Vagina (tissue), 2 donors: ENCODE measurements at places on chromosomes 7 and 10.

GRCh38 chr7:31044529-31044928 lies 7.6 kb upstream of the ADCYAP1R1 start:
- no peaks in the 10 kb centered on the region for H3K27me3 ChIP-seq
- no peaks in the 10 kb centered on the region for H3K36me3 ChIP-seq
- H3K4me3 ChIP-seq, result no peak overlapping the region
- peaks cover 7% of the 10 kb centered on the region for H3K4me1 ChIP-seq

- no peak for DNase-seq
- H3K27me3 ChIP-seq, result no peaks in the 10 kb centered on the region
- no peak overlapping the region for H3K27ac ChIP-seq
- no peaks in the 10 kb centered on the region for H3K4me1 ChIP-seq
- H3K4me3 ChIP-seq, result no peak overlapping the region
These were observed 31.0 kb downstream of the SBDS start for GRCh38 chr7:66964411-66964810.

- H3K4me1 ChIP-seq, result no peaks in the 10 kb centered on the region
- no peak for DNase-seq
- no peak overlapping the region for H3K4me3 ChIP-seq
- no peaks in the 10 kb centered on the region for H3K27me3 ChIP-seq
These were observed 440.6 kb upstream of the LRRN3 start for GRCh38 chr7:110650328-110650727.

- no peaks in the 10 kb centered on the region for H3K36me3 ChIP-seq
- no peak for DNase-seq
- no peaks in the 10 kb centered on the region for H3K27me3 ChIP-seq
- H3K4me3 ChIP-seq, result no peak overlapping the region
- no peak overlapping the region for H3K27ac ChIP-seq
These were observed 45.3 kb downstream of the DGKI start for GRCh38 chr7:137801491-137801890.

DNA sequence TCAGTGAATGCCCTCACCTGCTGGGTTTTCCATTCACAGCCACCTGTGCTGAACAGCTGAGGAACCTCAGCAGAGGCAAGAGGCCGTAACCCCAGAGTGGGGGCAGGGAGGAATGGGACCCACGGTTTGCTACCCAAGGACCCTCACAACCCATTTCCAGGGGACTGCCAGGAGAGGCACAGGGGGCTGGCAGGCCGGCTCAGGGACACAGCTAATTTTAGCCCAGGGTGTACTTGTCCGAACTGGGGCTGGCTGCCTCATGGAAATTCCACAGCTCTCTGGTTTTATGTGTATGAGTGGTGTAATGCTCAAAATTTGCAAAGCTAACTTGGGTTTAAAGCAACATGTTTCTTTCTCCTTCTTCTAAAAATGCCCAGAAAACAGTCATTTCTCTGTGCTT lies 42.2 kb downstream of the MINDY4 start:
- peak overlapping the region; percentile 79 for H3K27ac ChIP-seq
- peaks cover 36% of the 10 kb centered on the region for H3K4me1 ChIP-seq
- no peak for DNase-seq
- no peaks in the 10 kb centered on the region for H3K27me3 ChIP-seq
- no peaks in the 10 kb centered on the region for H3K36me3 ChIP-seq
- H3K4me3 ChIP-seq, result no peak overlapping the region

GRCh38 chr7:73519867-73520672 lies 2.0 kb downstream of the BAZ1B start:
- H3K4me1 ChIP-seq, result peaks cover 49% of the 10 kb centered on the region
- peak overlapping the region; percentile 90 for H3K27ac ChIP-seq
- H3K4me3 ChIP-seq, result peak overlapping the region; percentile 66
- H3K27me3 ChIP-seq, result no peaks in the 10 kb centered on the region

DNA sequence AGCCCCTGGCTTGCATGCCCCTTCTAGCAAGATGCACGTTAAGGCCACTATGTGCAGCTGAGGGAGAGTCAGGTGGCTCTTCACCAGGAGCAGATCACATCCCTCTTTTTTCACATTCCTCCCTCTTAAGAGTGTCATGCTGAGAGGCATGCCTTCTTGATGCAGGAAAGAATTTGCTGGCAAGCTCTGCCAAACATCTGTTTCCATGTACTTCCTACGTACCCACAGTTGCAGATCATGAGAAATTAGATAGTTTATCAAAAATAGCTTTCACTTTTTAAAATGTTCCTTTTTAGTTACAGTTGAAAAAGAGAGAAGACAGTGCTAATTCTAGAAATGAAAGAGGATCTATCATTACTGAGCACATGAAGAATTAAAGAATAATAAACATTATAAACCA lies 79.7 kb upstream of the ZNF722 start:
- H3K27ac ChIP-seq, result no peak overlapping the region
- no peaks in the 10 kb centered on the region for H3K27me3 ChIP-seq
- H3K4me3 ChIP-seq, result no peak overlapping the region
- no peaks in the 10 kb centered on the region for H3K4me1 ChIP-seq
- H3K36me3 ChIP-seq, result no peaks in the 10 kb centered on the region

DNA sequence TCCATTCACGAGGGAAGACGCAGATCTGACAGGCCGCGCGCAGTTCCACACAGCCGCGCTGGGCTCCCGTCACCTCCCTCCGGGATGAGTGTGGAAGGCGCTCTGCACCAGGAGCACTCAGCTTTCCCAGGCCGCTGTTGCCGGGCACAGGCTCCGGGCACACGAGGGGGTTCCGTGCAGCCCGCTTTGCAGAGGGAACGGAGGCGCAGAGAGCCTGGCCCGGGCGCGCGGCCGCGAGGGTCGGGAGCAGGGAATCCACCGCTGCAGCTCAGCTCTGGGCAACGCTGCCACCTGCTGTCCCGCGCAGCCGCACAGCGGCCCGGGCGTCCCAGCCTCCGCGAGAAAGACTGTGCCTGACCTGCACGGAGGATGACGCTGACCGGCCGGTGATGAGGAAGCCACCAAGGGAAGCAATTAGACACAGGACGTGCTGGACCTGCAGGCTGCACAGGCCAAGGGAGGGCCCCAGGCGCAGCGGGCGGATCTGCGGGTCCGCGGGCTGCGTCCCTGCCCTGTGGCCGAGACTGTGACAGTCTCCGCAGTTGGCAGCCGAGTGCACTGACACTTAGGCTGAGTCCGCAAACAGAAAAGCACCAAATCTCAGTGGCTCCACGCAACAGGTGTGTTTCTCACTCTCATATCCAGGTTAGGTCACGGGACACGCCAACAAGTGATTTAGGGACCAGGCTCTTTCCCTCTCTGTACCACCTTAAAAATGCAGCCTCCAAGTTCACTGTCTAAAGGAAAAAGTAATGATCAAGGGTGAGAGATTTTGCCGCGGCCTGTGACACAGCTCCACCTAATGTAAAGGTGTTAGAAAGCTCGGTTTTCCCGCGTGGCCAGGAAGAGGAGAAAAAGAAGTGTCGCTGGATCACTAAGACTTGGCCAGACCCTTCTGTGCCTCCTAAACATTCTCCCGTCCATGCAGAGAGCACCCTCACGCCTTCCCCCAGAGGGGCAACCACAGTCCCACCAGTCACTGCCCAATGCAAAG lies 94.5 kb downstream of the SEC61G start:
- no peaks in the 10 kb centered on the region for H3K27me3 ChIP-seq
- H3K4me3 ChIP-seq, result peak overlapping the region; percentile 22
- peaks cover 10% of the 10 kb centered on the region for H3K4me1 ChIP-seq

GRCh38 chr10:96789571-96790108 lies 42.5 kb upstream of the LCOR start:
- no peaks in the 10 kb centered on the region for H3K36me3 ChIP-seq
- DNase-seq, result no peak
- H3K4me3 ChIP-seq, result no peak overlapping the region
- no peaks in the 10 kb centered on the region for H3K27me3 ChIP-seq

- no peaks in the 10 kb centered on the region for H3K4me1 ChIP-seq
- no peaks in the 10 kb centered on the region for H3K36me3 ChIP-seq
- H3K4me3 ChIP-seq, result no peak overlapping the region
- DNase-seq, result no peak
- H3K27ac ChIP-seq, result no peak overlapping the region
These were observed 679.2 kb downstream of the SDK1 start for GRCh38 chr7:3980300-3980643.

DNA sequence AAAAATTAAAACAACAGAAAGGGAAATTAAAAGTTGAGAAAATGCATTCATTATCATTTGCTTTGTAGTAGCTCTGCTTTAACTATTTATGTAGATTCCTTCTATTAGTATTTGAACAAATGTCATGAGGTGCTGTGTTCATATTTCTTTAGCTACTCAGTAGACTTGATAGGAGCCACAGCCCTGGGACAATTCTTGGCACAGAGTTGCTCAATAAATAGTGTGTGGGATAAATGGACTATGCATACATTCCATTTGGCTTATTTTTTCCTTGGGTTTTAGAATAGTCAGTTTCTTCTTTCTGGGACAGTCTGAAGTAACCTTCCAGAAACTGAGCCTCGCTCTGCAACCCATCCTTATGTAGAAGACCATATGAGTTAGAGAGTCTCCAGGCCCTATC lies 13.4 kb downstream of the RPP30 start:
- peaks cover 45% of the 10 kb centered on the region for H3K36me3 ChIP-seq
- H3K27me3 ChIP-seq, result no peaks in the 10 kb centered on the region
- H3K4me1 ChIP-seq, result no peaks in the 10 kb centered on the region
- H3K4me3 ChIP-seq, result no peak overlapping the region
- no peak overlapping the region for H3K27ac ChIP-seq
- no peak for DNase-seq

DNA sequence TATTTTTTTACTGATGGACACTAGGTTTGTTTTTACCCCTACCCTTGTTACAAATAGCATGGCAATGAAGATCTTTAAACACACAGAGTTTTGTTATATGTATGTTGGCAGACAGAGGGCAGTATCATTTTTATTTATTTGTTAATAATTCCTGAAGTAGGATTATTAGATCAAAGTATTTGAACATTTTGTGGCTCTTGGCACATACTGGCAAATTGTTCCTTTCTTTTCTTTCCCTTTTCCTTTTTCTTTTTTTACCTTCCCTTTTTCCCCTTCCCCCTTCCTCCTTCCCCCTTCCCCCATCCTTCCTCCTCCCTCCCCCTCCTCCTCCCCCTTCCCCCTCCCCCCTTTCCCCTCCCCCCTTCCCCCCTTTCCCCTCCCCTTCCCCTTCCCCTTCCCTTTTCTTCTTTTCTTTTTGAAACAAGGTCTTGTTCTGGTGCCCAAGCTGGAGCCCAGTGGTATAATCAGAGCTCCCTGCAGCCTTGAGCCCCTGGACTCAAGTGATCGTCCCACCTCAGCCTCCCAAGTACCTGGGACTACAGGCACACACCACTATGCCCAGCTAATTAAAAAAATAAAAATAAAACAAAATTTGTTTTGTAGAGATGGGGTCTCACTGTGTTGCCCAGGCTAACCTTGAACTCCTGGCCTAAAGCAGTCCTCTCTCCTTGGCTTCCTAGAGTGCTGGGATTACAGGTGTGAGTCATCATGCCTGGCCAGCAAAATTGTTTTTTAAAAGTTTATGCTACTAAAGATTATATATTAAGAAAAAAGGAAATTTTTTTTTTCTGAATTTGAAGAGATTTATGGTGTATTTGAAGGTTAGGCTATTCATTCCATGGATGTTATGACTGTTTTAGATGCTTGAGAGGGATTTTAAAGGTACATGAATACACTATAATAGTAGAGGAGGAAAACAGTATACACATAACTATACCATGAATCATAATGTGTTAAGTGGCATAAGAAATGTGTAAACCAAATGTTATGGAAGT lies 39.3 kb downstream of the SEPTIN7 start:
- peaks cover 7% of the 10 kb centered on the region for H3K4me1 ChIP-seq
- no peak for DNase-seq
- H3K4me3 ChIP-seq, result no peak overlapping the region
- no peak overlapping the region for H3K27ac ChIP-seq

DNA sequence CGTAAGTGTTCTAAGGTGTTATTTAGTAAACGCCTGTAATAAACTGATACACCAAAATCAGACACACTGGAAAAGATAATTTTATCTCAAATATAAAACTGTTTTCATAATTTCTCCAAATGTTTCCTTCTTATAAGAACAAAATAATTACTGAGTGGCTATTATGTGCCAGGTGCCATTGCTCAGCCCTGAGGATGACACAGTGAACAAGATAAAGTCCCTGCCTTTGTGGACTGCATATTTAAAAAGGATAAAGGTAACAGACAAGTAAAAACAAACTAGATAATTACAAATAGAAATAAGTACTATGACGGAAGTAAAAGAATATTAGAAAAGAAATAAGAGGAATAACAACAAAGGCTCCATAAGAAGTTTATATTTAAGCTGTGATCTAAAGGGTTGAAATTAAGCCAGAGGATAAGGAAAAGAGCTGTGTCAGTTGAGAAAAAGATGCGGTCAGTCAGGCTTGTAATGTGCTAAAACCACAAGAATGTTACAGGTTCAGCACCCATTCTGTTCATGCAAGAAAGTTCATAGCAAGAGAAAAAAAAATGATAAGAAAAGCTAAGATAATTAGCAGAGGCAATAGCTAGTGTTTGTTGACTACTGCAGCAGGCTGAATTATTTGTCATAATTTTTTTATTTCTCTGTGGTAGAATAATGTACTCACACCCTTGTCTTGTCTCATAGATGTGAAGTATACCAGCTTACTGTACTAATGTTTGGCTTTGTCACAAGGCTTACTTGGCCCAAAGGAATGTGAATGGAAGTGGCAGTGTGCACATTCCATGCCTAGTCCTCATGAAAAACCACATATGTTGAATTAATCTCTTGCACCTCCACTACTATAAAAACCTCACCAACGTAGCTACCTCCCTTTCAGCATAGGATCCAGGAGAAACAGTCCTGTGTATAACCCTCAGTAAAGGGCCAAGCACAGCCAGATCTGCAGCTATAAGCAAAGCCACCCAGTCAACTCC lies 75.1 kb downstream of the CRPPA start:
- H3K4me3 ChIP-seq, result no peak overlapping the region
- H3K4me1 ChIP-seq, result peaks cover 7% of the 10 kb centered on the region
- no peak for DNase-seq
- no peak overlapping the region for H3K27ac ChIP-seq

GRCh38 chr10:106711313-106711906 lies 453.1 kb downstream of the SORCS1 start:
- no peaks in the 10 kb centered on the region for H3K4me1 ChIP-seq

DNA sequence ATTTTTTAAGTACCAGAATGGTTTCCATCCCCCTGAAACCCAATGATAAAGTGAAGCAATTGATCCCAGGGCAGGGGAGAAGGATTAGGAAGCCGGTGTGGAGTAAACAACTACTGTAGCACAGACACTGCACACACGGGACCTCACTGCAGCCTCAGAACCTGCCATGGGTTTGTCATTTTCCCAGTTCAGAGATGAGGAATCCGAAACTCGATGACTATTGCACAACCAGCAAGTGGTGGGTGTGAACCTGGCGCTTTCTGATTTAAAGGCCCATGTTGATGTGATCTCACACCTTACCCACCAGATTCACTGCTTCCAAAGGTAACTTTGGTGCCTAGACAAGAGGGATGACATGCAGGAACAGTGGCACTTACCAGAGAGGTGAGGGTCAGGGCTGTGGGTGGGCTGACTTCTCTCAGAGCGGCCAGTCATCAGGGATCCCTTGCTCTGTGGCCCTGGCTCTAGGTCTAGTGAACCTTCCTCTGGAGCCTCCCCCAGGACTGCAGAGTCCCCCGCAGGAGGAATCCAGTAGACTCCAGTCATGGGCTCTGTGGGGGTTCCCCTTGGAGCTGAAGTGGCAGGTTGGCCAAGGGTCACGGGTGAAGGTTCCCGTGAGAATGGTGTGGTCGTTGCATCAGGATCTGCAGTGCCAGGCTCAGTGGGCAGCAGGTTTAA lies 62.8 kb downstream of the PKD1L1 start:
- H3K4me1 ChIP-seq, result no peaks in the 10 kb centered on the region
- no peak overlapping the region for H3K4me3 ChIP-seq
- DNase-seq, result no peak
- H3K27ac ChIP-seq, result no peak overlapping the region
- no peaks in the 10 kb centered on the region for H3K27me3 ChIP-seq

- H3K36me3 ChIP-seq, result no peaks in the 10 kb centered on the region
- H3K27me3 ChIP-seq, result no peaks in the 10 kb centered on the region
- no peak for DNase-seq
- H3K27ac ChIP-seq, result no peak overlapping the region
- no peaks in the 10 kb centered on the region for H3K4me1 ChIP-seq
These were observed 352.8 kb upstream of the PODXL start for GRCh38 chr7:131909151-131909768.
